Activated T-cell treated with anti-CD3 and anti-CD28 coated beads, Interleukin-2, amount 50 U/mL, for 72 hours (primary cell): ENCODE measurements at places on chromosomes 4 and X.

DNA sequence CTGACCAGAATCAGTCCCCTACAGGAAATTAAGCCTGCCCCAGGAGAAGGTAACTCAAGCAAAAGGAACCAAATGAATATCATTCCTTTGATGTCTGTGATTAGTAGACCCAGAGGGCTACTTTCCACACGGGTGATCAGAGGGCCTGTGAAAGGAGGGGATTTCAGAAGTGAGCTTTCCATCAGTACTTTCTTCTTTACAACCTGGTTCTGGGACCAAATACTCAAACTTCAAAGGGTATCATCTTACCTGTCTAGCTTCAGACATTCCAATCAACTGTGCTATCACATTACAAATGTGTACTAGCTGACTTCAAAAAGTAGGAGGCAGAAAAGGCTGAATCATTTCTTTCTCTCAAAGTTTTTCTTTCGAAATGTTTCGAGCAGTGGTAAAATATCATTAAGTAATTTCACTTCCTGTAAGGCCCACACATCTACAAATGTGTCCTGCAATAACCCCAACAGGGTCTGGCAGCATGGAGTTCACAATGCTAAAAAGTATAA lies 23.9 kb downstream of the ACSL4 start:
- no peak for DNase-seq

- DNase-seq = no peak
Measured at GRCh38 chrX:30653415-30654131, at the start of gene GK. Gene GK, plus strand, starts transcription at chrX:30653423. Its CDS starts 115 bp downstream, at chrX:30653538.

DNA sequence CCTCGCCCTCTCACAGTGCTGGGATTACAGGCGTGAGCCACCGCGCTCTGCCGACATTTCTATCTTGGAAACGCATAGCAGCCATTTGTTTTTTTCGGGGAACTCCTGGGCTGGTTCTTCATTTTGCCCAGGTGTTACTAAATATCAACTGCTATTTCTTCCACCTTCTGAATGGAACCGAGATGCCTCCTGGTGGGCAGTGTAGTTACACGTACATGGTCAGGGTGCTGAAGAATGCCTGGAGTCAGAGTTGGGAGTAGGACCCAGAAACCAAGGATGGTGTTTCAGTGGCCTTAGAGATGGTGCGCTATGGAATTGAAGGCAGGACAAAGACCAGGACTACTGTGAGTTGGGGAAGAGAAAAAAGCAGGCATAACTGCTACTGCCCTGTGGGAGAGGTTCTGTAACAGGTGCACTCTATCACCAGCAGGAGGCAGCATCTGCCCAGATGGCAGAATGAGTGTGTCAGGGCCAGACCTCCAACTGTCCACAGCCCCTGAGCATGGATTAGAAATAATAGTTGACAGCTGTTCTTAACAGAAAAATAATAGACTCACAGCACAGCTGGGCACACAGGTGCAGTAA lies 81.7 kb downstream of the ZC4H2 start:
- peak; percentile 47 for DNase-seq

DNA sequence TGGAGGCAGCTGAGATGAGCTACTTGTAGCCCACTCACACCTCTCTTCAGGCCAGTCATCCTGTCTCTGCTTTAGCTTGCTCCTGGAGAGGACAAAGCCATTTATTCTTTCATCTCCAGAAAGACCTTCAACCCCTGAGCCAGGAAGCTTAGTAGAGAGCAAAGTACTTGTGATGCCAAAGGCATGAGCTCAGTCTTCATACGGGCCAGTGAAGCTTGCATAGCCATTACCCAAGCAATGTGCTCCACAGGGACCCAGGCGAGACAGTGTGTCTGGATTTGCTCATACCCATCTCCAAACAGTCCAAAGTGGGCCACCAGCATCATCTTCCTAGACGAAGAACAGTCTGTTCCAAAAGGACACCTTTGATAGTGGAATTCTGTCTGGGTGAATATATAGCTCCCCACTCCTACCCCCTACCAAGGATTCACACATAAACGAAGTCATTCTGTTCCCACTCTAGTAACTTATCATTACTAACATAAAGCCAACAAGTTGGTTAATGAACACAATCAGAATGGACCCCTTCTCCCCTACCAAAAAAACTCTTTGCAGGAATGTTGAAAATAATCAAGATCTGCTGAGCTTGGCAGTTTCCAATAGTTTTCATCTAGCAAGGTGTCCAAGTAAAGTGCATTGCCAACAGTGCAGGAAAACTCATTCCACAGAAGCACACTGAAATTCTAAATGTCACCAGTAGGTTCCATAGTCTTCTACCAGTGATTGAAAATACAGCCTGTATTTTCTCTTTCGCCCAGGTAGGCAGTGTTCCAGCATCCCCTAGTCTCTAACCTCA lies 6.7 kb downstream of the TNMD start:
- DNase-seq = no peak

DNA sequence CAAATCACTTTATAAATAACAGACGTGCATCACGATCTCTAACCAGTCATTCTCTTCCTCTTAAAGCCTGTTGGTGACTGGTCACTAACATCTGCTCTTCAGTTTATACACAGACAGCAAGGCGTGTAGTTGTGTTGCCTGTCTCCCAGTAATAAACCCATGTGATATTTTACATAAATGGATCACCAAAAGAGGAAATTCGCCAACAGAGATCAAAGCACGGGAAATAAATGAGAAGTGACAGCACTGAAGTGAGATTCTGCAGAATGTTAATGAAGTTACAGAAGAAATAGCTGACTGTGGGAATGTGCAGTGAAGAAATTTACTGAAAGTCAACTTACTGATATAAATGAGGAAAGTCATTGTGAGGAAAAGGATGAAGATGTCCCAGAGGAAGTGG lies 47.0 kb downstream of the AFF1 start:
- no peak for DNase-seq

DNA sequence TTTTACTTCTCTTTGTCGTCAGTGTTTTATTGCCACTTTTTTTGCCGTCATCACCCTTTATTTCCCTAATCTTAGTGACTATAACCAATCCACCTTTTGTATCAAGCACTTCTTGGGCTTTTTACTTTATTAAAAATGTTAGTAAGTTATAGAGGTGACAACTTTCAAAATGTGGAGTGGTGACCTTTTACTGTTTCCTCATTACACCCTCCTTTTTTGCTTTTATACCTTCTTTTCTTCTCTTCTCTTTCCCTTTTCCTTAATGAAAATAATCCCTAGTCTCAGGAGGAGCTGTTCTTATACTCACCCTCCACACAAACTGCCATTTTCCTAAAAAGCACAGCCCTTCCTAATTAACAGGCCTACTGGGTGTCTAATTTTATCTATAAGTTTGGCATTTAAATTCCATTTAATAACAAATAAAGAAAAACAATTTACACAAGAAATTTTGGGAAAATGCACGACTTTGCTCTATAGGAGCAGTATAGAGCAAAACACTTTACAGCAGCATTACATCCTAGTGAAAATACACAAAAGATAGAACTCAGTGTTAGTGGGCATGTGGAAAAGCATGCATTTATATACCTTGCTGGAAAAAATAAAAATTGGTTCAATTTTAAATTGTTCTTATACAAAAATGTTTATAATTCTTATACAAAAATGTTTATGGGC lies 27.3 kb downstream of the BBS12 start:
- DNase-seq = no peak

DNA sequence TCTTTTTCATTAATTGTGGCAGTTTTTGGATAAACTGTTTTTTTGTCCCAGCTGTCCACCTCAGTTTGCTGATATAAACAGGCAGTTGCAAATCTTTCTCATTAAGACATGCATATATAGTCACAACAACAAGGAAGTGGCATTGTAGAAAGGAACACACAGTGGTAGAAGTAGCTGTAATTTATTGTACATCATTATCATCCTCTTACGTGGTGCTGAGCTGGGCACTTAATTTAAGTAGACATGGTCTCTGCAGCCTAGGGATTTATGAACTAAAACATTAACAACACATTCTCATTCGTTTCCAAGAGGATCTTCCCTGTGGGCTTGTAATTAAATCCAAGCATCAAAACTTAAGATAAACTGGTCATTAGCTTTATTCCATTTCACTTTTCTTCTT lies 500.2 kb downstream of the INPP4B start:
- DNase-seq = no peak

DNA sequence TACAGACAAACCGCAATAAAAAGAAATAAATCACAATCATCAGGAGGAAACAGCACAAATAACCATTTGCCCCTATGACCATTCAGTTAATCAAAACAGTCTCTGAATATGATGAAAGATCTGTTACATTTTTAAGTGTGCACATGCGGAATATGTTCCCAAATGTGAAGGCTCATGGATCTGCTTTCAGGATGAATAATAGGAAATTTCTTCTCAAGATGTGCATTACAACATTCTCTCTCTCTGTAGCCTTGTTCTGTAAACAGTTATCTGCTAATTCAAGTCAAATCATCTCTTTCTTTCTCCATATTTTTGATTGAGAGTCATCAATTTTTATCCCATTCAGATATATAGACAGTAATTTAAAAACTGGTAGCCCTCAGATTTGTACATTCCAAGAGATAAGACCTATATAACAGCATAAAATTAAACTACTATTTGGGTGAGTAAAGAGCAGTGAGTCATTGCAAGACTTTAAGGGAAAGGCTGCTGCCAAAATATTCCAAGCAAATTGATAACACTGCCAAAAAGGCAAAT lies 433.9 kb upstream of the ATOH1 start:
- DNase-seq = no peak

GRCh38 chr4:78057600-78058550 lies 752 bp downstream of the FRAS1 start:
- peak; percentile 53 for DNase-seq

- no peak for DNase-seq
Measured at GRCh38 chr4:54802336-54802735, 144.6 kb downstream of the KIT start.

- DNase-seq = no peak
Measured at GRCh38 chr4:115923152-115923551, 809.7 kb upstream of the NDST4 start.

GRCh38 chrX:133294126-133294525 lies 76.0 kb upstream of the TFDP3 start:
- DNase-seq = no peak
